Osteocyte (in vitro differentiated cells): ENCODE measurements at places on chromosomes 3 and 15. TPM values are rescaled to one million over a fixed set of nuclear protein-coding genes. Genes with fewer than 3 reads are reported as not detected.

DNA sequence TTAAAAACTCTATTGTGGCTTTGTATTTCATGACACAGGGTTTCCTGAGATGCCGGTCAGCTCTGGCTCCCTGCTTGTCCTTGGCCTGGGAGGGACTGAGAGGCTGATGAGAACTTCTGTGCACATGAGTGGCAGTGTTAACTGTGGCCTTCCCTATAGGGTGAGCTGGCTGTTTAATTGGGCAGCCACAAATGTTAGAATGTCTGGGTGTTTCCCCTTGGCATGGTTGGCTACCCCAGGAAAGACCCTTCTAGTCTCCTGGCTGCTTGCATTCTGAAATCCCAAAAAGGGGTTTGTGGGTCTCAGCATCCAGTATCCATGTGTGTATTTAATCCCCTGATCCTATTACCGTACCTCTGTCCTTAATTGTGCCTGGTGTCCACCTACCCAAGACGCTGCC lies 3.0 kb upstream of the KLF13 start:
- no peak for DNase-seq

GRCh38 chr15:71599418-71600151 lies 210.8 kb upstream of the NR2E3 start:
- DNase-seq, result no peak

- DNase-seq, result no peak
These were observed 36.5 kb downstream of the UBE3A start for GRCh38 chr15:25402342-25402741.

GRCh38 chr15:35540021-35540420 lies 5.9 kb downstream of the DPH6 start:
- DNase-seq, result no peak

- no peak for DNase-seq
These were observed 128.4 kb downstream of the FAM174B start for GRCh38 chr15:92527197-92527596.

GRCh38 chr15:31328428-31328968 lies 1.9 kb downstream of the KLF13 start:
- no peak for DNase-seq

DNA sequence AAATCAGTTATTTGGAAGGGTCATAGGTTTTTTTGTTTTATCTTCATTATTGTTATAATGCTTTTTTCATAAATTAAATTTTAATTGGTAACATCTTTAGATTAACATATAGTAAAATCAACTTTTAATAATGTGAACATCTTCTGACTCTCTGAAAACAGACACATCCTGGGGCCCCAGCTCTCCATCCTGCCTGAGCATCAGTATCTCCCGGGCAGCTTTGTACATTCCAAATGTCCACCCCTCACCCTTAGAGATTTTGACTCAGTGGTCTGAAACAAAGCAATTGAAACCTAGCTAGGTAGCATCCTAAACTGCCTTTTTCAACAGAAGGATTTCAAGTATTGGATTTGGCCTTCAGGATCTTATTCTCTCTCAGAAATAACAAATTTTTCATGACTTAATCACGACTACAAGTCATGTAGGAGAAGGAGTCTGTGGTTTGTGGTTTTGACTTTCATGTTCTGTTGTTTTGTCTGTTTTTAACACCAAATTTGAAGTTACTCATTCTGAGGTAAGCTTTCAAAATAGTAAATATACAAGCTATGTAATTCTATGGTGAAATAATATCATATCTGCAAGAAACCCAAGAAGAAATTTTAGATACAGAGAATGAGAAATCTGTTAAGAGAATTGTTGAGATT lies 147.3 kb upstream of the UBE2E2 start:
- DNase-seq, result no peak

DNA sequence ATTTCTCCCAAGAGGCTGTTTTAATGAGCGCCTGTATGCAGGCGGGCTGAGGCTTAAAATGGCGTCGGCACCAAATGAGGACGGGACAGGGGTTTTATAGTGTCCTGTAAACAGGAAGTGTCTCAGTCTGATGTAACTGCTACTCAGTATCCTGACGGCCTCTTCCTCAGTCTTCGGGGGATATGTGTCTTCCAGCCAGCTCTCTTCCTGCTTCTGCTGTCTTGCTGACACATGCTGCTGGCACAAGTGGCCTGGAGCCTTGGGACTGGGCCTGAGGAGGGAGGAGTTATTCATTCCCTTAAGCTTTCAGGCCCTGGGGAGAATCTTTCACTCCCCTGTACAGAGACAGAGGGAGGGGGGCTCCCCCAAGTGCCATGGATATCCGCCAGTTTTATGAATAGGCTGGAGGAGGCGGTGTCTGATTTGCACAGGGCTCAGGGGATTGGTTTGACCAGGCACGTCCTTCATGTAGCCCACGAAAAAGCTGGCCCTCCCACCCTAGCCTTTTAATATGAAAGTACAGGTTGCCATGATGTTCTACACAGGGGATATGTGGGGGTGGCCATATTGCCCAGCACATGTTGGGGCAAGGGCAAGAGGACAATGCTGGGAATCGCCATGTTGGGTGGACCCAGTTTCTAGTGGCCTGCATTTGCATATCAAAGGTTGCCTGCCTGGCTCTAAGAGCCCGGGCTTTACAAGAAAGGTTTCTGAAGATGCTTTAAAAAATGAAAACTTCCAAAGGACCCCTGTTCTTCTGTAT lies 19.9 kb downstream of the NDUFB4 start:
- DNase-seq, result no peak

DNA sequence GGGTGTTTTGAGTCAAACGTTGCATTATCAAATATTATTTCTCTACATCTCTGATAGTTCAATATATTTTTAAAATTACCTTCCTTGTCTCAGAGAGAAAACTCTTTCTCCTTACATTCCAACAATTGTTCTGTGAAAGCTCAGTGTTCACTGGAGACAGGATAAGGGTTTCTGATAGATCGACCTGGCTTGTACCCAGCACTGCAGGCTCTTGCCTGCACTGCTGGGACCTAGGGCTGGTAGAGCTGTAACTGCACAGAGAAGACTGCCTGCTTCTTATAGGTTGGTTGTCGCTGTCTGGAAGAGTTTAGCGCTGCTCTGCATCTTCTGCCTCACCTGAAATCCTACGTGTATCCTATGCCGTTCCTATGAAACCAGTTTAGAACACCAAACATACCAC lies 249.9 kb upstream of the LRTM1 start:
- no peak for DNase-seq

GRCh38 chr3:13049400-13049799 lies 23.8 kb downstream of the IQSEC1 start:
- DNase-seq, result no peak

GRCh38 chr3:64871834-64872249 lies 184.0 kb upstream of the ADAMTS9 start:
- DNase-seq, result no peak

GRCh38 chr3:5056111-5056391 lies 66.0 kb upstream of the ARL8B start:
- no peak for DNase-seq

GRCh38 chr3:195059006-195059350 lies 212.0 kb downstream of the XXYLT1 start:
- DNase-seq, result no peak

DNA sequence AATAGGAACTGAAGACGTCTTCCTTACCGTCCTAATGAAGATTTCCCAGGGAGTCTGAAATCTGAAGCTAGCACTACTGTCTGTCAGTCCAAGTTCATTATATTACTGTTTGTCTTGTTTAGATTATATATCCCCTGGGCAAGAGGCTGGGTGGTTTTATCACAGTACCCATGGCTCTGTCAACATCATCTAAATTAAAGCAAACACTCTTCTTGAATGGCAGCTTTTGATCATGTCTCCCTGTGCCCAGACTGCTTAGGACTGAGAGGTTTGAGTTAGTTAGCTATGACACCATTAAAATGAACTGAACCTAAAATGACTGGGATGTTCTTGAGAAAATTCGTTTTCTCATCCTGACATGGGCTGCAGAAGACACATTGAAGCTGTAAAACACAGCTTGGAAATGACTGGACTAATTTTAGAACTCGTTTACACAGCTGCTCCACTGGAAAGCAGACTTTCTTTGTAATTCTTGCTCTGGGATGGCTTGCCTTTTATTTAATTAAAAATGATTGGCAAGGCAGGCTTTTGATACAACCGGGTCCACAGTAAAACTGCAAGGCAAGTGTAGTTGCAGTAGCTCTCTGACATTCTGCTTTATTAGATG lies 243.5 kb downstream of the MFSD1 start:
- DNase-seq, result no peak

- DNase-seq, result no peak
These were observed 21.3 kb downstream of the VGLL3 start for GRCh38 chr3:86969500-86970189.

GRCh38 chr15:64770626-64771025 lies 4.8 kb downstream of the RBPMS2 start:
- DNase-seq, result no peak

- no peak for DNase-seq
These were observed 88.5 kb upstream of the SKOR1 start for GRCh38 chr15:67736810-67737209.

GPR160 gene
- 0.27 TPM in 1 of 2 replicates, not detected in the other for total RNA-seq

CHRNA5 gene
- 0.55 and 1.1 TPM in 2 replicates for total RNA-seq

BCL2A1 gene
- total RNA-seq, result not detected in 2 replicates

CHP1 gene
- 87.1 and 87.7 TPM in 2 replicates for total RNA-seq

ANKRD63 gene
- total RNA-seq, result 0.30 and 0.42 TPM in 2 replicates

CLDN1 gene
- 41.4 and 43.8 TPM in 2 replicates for total RNA-seq

KLHL40 gene
- not detected in 2 replicates for total RNA-seq

EFCC1 gene
- 0.13 TPM in 1 of 2 replicates, not detected in the other for total RNA-seq

MAP6D1 gene
- 4.2 and 4.6 TPM in 2 replicates for total RNA-seq

TNNC1 gene
- 0.60 TPM in 1 of 2 replicates, not detected in the other for total RNA-seq
